ENCODE measurements at places on chromosomes 5 and 9. TPM values are rescaled to one million over a fixed set of nuclear protein-coding genes. Genes with fewer than 3 reads are reported as not detected.

Gene LCN10
- 2.5 TPM for total RNA-seq

GRCh38 chr9:89408628-89409101 is 89.2 kb downstream of the SEMA4D start:
- no peak for DNase-seq
- H3K27ac ChIP-seq, result no peak overlapping the region
- H3K4me3 ChIP-seq, result no peak overlapping the region
- peaks cover 8% of the 10 kb centered on the region for H3K36me3 ChIP-seq

Gene C5orf63
- 7.5 TPM for total RNA-seq

Gene MEIKIN
- not detected for total RNA-seq

Gene CATSPER3
- total RNA-seq, result 0.68 TPM

Gene ANXA2R
- 4.4 TPM for total RNA-seq

Gene OR1J2
- total RNA-seq, result not detected

- no peak overlapping the region for H3K4me3 ChIP-seq
- H3K36me3 ChIP-seq, result no peaks in the 10 kb centered on the region
- no peak overlapping the region for H3K27ac ChIP-seq
- no peak for DNase-seq
Measured at GRCh38 chr9:123686829-123687192, 243.1 kb downstream of the DENND1A start.

- H3K27me3 ChIP-seq, result peaks cover 3% of the 10 kb centered on the region
- no peak overlapping the region for H3K4me3 ChIP-seq
- no peak overlapping the region for H3K27ac ChIP-seq
- no peak for DNase-seq
- peaks cover 2% of the 10 kb centered on the region for H3K4me1 ChIP-seq
Measured at GRCh38 chr9:134949681-134950385, 32.1 kb upstream of the FCN1 start.

DNA sequence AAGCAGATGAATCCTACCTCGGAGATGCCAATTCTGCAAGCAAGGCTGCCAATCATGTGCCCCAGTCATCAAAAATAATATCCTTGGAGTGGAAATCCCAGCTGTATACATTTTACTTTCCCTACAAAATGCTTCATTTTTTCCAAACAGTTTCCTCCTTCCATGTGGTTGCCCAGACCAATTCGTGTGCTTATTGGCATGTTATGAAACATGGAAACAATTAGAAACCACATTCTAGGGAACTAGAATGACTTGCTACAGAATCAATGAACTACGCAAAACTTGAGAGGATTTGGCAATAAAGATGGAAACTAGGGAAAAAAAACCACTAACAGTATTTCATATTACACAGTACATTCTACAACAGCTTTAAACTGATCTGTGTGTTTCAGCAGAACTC is 584.5 kb upstream of the DMAC1 start:
- no peak overlapping the region for H3K27ac ChIP-seq
- H3K27me3 ChIP-seq, result no peaks in the 10 kb centered on the region
- H3K36me3 ChIP-seq, result no peaks in the 10 kb centered on the region
- H3K4me3 ChIP-seq, result no peak overlapping the region

- no peak overlapping the region for H3K27ac ChIP-seq
- no peak for DNase-seq
- H3K4me1 ChIP-seq, result no peaks in the 10 kb centered on the region
Measured at GRCh38 chr9:109726119-109726518, 53.9 kb upstream of the PALM2AKAP2 start.

DNA sequence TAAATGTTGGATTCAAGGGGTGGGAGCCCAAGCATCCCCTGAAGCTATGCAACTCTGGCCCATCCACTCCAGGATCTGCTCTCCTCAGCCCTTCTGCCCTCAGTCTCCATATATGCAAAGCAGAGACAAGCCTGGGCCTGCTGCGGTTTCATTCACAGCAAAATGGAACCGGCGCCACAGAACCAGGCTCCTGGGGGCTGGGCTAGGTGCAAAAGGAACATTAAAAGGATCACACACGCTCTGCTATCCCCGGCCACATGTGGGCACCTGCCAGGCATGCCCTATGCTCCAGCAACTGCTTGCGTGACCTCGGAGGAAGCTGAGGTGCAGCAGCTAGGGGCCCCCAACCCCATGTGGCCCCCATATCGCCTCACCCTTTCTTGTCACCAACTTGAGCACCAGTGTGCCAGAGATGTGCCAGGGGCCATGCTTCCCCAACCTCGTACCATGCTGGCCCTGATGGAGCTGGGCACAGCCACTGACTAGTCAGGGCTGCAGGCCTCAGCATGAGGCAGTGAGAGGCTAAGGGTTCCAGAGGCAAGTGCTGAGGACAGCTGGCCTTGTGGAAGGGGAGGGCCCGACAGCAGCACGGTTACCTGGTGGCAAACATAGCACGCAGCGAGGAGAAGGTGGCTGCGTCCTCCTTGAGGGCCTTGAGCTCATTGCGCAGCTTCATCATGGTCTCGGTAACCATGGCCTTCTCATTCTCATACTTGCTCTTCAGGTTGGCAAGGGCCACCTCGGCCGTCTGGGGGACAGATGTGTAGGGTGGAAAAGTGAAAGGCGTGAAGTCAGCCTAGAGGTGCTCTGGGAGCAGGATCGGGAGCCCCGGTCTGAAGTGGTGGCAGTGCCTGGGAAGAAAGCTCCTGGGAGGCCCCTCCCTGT is 47.2 kb downstream of the BICD2 start:
- DNase-seq, result peak; percentile 41
- H3K27ac ChIP-seq, result peak overlapping the region; percentile 24
- H3K4me1 ChIP-seq, result peaks cover 3% of the 10 kb centered on the region
- peaks cover 98% of the 10 kb centered on the region for H3K36me3 ChIP-seq
